Putamen (tissue), 1 donor: ENCODE measurements at places on chromosomes 3 and 15.

GRCh38 chr3:140091143-140091542, 156.2 kb downstream of the CLSTN2 start:
- DNase-seq, result no peak

DNA sequence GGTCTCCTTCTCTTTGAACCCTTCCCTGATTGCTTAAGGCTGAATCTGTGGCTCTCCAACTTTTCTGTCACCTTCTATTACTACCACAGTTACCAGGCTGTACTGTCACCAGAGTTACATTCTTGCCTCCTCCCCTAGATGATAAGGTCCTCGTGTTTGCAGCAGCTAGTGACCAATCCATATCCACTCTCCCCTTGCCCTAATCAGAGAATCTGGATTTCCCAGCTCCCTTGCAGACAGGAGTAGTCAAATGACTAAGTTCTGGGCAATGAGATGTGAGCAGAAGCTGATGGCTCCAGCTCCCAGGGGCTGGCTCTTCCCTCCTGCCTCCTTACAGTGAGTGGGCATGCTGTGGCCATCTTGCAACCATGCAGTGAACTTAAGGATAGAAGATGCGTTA, 95.4 kb upstream of the VGLL4 start:
- no peak for DNase-seq

GRCh38 chr15:83396101-83396500, 51.0 kb upstream of the SH3GL3 start:
- no peak for DNase-seq

DNA sequence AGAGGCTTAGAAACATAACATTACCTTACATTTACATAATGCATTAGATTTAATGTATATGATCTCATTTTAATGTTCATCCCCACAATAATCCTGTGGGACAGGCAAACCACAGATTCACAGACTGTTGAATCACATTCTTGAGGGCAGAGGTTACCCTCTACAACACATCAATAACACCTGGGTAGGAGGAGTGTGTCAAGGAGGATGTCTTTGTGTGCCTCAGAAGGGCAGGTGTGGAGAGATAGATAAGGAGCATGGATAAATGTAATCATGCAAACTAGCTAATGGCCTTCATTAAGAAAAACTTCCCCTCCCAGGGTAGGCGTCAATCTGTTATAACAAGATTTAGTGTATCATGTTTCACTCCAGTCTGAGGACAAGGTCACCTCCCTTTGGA, 12.9 kb upstream of the MB21D2 start:
- no peak for DNase-seq

DNA sequence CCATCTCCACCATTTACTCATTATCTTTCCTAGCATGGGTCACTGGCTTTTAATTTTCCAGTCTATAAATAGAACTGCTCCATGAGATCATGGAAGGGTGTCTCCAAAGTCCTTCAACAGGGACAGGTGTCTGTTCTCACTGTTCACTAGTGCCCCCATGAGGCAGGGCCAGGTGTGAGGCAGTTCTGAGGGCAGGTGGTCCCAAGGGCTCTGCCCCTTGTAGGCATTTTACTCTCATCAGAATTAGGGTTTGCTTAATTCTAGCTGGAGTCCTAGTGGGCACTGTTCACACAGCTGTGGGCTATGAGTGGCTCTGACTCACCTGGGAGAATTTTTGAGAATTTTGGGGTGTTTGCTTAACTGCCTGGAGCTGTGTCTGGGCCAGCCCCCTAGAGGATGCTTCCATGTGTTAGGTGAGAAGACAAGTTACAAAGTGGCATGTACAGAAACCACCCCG, 248.0 kb upstream of the LYSMD4 start:
- DNase-seq, result no peak

- no peak for DNase-seq
These were observed 134.1 kb upstream of the PLSCR5 start for GRCh38 chr3:146739203-146739671.

GRCh38 chr15:68582236-68582635, 3.4 kb downstream of the CORO2B start:
- DNase-seq, result no peak

- no peak for DNase-seq
These were observed 496.1 kb downstream of the FOXP1 start for GRCh38 chr3:71087143-71088018.

GRCh38 chr15:51048308-51048707, 46.4 kb downstream of the TNFAIP8L3 start:
- no peak for DNase-seq

GRCh38 chr3:150348500-150348899, 59.6 kb upstream of the TSC22D2 start:
- DNase-seq, result no peak

DNA sequence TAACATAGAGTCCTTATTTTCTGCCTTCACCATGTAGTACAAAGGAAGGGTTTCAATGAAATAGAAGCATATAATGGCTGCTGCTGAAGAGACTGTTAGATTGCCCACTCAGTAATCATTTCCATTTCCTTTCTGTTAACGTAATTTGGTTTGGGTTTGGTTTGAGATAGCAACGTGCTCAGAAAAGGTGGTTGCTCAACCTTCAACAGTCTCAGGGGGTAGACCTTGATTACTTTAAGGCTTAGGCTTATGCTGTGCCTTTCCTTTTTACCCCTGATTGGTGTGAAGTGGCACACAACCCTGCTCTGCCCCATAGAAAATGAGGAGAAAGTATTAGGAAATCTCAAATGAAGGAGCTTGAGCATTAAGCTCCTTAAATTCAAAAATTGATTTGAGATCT, 163.7 kb upstream of the TP63 start:
- no peak for DNase-seq

DNA sequence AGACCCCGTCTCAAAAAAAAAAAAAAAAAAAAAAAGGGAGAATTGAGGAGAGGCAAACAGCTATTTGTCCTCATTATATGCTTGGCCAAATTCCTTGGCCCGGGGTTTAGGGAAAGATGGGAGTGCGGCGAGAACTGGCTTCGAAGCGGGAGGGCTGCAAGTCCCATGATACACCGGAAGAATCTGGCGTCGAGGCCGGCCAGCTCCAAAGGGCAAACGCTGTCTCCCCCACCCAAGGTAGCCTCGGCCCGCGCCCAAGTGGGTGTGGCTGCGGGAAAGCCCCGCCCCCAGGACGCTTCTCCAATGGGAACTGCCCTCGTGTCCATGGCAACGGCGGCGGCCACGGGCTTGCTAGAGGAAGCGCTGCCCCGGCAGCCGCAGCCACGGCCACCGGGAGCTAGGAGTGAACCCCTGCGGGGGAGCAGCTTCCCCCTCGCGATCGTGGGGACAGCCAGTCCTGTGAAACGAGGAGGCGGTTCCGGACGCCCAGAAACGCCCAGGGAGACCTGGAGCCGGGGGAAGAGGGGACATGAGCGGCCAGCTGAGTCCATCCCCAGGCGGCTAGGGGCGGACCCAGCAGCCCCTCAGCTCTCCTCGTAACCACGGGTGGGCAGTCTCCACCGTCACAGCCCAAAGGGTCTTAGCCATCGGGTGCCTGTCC, at the start of gene TTLL13:
Gene TTLL13, plus strand, starts transcription at position 354 of the 661 bp plus-strand sequence. CDS start 1,075 bp downstream, outside the sequence.
- DNase-seq, result peak; percentile 78

DNA sequence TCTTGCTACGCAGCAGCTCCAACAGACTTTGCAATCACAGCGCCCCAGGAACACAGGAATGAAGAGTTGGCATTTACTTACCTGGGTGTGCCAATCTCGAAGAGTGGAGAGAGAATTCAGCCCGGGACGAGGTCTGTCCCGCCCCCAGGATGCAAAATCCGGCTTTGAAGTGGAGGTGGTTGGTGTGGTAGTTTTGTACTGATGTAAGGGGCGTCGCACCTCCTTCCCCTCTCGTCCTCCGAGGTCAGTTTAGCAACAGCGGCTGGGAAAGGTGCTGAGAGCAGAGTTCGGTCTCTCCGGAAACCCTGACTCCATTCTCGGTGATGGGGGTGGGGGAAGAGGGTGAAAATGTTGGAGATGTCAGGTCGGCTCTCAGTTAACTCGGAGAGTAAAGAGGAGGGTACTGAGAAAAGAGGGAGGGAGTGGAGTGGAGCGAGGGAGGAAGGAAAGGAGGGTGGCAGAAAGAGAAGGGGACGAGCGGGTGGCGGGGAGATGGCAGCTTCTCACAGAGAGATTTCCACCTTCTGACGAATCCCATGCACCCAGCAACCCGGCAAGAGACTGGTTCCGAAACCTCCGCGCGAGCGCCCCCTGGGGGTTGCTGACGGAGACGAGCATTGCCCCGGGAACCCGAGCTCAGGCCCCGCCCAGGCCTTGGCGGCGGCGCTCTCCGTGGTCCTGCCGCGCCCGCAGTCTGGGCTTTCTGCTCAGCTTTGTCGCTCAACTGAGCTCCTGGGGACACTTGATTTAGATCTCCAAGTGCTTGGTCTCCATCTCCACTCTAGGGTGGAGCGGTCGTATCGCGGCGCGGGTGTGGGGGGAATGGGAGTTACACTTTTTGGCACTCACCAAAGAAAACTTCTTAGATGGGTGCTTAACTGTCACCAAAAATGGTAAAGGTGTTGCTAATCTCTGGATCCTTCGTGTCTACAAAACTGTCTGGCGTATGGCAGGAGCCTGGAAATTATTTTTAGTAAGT, at the start of gene CPNE4:
Gene CPNE4, minus strand, starts transcription at position 529 of the 979 bp plus-strand sequence.
- peak; percentile 60 for DNase-seq

- DNase-seq, result no peak
These were observed 10.6 kb upstream of the SH3BP5 start for GRCh38 chr3:15342945-15343344.

DNA sequence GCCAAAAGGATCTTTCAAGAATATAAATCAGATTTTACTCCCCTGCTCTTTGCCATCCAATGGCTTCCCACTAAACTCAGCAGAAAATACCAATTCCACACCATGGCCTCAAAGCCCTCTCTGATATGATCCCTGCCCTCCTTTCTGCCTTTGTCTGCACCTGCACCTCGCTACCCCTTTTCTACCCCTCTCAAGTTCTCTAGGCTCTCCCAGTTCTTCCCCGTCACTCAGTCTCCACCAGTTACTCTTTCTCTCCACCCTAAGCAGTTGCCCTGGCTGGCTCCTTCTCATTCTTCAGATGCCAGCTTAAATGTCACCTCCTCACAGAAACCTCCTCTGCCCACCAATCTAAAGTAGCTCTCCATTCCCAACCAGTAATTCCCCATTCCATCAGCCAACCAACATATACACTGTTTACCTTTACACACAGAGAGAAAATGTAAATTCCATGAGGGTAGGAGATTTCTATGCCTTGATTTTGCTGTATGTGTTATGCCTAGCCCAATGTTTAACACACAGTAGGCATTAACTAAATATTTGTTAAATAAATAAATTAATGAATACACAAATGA, 93.6 kb upstream of the LPP start:
- DNase-seq, result no peak

- DNase-seq, result no peak
These were observed 28.2 kb upstream of the IL12A start for GRCh38 chr3:159960188-159961148.

- peak; percentile 47 for DNase-seq
These were observed 539 bp upstream of the MGLL start for GRCh38 chr3:127822682-127823425.

GRCh38 chr15:26771578-26772153, 1.2 kb downstream of the GABRB3 start:
- DNase-seq, result peak; percentile 52

DNA sequence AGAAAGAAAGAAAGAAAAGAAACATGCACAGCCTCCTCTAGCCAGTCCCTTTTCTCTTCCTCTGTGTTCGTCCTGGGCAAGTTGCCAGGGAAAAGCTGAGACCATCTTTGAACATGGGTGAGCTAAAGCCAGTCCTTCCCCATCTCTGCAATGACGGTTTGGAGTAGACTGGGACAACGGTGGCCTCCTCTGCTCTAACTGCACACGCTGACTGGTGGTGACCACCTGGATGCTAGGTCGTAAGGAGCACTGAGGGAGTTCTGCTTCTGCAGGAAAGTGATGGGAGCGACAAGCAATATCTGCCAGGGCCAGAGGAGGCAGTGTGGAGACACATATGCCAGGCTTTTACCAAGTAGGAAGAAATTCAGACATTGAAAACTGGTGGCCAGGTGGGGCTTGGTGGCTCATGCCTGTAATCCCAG, 111.7 kb downstream of the NUP210 start:
- DNase-seq, result no peak

DNA sequence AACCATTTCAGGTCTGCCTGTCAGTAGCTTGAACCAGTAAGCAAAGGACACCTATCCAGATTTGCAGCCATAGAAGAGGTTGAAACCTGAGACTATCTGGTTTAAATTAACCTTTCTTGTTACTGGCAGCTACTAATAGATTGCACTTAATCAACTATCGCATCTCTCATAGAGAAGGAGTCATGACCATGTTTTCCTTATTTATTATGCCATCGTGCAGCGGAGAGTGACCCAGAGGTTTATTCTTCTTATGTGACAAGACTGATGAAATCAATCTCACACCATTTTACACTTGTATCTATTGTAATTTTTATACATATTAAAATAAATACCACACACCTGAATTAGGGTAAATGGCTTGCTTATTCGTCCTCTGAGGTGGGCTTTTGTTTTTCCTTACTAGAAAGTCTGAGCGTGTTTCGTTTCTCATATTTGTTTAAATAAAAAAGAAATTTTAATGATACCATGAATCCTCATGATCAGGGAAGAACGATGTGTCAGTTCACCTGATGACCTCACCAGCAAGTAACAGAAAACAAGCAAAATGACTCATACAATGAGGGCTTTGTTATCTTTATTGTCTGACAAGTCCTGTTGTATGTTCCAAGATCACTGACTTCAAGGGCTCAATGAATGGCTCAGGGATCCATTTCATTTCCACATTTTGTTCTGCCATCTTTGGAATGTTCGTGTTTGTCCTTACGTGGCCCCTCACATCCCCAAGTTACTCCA, 379.5 kb upstream of the DPH6 start:
- no peak for DNase-seq

GRCh38 chr3:98695796-98696195, 67.3 kb upstream of the ST3GAL6 start:
- DNase-seq, result no peak

DNA sequence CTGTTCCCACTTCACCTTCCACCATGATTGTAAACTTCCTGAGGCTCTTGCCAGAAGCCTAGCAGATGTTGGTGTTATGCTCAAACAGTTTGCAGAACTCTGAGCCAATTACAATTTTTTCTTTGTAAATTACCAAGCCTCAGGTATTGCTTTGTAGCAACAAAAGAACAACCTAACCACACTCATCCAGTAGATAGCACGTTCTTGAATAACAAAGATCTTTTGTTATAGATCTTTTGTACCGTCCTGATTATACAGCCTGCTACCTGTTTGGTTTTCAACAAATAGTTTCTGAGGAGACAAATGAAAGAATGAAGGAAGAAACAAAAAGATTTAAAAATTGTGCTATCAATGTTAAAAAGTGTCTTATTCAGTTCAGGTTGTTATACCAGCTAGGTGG, 474.7 kb upstream of the ALCAM start:
- no peak for DNase-seq
